ENCODE measurements at places on chromosomes 12 and 14.

DNA sequence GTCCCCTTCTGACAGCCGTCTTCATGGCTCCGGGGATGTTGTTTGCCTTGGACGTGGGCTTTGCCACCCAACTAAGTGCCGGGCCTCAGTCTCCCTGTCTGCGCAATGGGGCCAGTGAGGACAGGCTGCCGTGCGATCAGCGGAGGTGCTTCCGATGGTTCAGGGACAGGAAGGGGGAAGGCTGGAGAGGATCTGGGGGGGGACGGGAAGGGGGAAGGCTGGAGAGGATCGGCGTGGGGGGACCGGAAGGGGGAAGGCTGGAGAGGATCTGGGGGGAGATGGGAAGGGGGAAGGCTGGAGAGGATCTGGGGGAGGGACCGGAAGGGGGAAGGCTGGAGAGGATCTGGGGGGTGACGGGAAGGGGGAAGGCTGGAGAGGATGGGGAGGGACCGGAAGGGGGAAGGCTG lies 3.4 kb downstream of the MMP17 start:
- peak; percentile 55 for DNase-seq

GRCh38 chr14:61645247-61645646 lies 50.1 kb upstream of the HIF1A start:
- no peak for DNase-seq

DNA sequence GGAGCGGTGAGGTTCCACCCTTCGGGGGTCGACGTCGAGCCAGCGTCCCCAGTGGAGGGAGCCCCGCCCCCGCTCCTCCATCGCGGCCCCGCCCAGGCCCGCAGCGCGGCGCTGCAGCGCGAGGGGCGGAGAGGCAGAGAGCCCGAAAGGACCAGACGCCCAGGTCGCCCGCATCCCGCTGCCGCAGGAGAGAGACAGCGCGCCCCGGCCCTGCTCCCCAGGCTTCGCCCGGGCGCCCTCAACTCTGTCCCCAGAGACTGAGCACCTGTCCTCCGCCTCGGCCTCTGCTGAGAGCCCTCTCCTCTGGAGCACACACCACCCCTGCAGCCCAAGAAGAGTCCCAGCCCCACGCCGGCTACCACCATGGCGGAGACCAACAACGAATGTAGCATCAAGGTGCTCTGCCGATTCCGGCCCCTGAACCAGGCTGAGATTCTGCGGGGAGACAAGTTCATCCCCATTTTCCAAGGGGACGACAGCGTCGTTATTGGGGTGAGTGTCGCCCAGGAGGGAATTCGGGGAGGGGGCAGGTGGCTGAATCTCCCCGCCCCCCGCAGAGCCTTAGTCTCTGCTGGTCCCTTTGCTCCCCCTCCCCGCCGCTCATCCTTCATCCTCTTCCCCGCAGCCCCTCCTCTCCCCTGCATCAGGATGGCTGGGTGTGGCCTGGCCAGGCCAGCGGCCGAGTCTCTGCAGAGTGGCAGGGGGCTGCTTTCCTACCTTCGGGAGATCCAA lies at the start of gene KIF5A:
KIF5A (plus strand) TSS at position 136 of the 732 bp plus-strand sequence; CDS start at position 364, 228 bp downstream.
- DNase-seq, result peak; percentile 27

DNA sequence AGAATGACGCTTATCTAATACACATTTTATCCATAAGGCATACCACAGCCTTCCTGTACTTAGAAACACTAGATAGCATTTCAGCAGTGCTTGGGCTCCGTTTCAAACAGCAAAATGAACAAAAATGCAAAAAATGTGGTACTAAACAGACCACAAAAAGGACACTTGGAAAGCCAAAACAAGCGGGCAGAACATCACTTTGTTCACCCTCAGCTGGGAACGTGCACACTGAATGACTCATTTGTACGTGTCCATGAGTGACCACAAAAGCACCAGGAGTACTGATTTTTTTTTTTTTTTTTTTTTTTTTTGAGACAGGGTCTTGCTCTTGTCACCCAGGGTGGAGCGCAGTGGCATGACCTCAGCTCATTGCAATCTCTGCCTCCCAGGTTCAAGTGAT lies 8.9 kb upstream of the FOXN3 start:
- no peak for DNase-seq

DNA sequence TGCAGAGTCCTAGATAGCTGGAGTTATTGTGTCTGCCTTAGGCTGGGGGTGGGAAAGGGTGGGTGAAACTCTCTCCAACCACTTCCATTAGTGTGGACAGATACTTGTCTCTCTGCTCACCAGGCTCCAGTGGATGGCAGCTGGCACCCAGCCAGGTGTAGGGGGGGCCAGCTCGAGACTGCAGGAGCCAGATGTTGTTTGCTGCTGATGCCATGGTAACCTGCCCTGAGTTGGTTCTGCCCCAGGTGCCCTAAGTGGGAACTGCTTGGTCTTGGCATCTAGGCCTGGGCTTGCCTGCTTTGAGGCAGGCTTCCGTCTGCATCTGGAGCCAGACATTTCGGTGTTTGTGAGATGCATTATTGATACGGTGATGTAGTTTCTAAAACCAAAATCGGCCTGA lies 82.2 kb downstream of the ADCK1 start:
- DNase-seq, result peak; percentile 31

- no peak for DNase-seq
These were observed 20.5 kb downstream of the RAP1B start for GRCh38 chr12:68631227-68631626.

- DNase-seq, result no peak
These were observed 16.4 kb upstream of the RNASE4 start for GRCh38 chr14:20667957-20668356.

- no peak for DNase-seq
These were observed 33.0 kb downstream of the UBR7 start for GRCh38 chr14:93239869-93240677.

- DNase-seq, result no peak
These were observed 1100.7 kb downstream of the TRHDE start for GRCh38 chr12:73372856-73373255.

DNA sequence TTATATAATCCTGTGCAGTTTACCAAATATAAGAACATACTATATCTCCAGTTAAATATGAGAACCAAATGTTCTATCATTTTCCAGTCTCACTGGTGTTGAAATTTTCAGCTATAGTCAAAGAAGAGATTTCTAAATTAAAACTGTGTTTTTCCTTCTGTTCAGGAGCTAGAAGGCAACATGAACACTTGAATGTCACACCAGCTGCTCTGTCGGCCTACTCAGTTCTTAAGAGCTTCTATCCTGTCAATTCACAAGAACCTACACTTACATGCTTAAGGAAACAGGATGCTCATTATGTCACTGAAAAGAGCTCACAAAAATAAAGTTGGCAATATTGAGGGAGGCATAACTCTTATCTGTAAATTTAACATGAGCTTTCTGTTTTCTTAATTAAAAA lies 43.1 kb downstream of the ATP2B1 start:
- DNase-seq, result no peak

GRCh38 chr12:49470986-49471385 lies 67.8 kb upstream of the KCNH3 start:
- DNase-seq, result no peak

DNA sequence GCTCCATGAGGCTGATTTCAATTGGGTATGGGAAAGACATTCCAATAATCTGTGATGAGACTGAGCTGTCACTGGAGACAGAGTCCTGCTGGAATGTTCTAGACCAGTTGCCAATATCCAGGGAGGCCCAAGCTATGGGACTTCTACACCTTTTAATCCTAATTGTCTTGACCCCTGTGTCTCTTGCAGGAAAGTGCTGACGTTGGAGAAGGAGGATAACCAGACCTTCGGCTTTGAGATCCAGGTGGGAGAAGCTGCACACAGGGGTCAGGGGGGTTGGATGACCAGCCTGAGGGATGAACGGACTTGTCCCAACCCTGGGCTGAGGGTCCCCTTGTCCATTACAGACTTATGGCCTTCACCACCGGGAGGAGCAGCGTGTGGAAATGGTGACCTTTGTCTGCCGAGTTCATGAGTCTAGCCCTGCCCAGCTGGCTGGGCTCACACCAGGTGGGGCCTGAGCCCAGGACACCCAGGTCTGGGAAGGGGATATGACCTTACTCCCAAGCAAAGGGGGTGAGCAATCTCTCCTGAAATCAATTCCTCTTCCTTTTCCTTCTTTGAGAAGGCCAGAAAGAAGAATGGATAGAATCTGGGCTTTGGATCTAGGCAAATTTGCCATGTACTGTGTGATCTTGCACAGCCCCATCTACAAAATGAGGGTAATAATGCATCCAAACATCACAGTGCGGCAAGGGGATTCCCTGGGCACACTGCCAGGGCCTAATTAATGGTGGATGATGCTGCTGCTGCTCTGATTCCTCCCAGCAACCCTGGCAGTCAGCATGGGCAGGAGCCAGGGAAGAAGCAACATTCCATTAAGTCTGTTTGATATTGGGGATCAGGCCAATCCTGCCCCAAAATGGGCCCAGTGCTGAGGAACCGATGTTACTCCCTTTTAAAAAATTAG lies 4.2 kb downstream of the TAMALIN start:
- DNase-seq, result no peak

- DNase-seq, result no peak
These were observed 215.5 kb downstream of the AEBP2 start for GRCh38 chr12:19654650-19655376.

DNA sequence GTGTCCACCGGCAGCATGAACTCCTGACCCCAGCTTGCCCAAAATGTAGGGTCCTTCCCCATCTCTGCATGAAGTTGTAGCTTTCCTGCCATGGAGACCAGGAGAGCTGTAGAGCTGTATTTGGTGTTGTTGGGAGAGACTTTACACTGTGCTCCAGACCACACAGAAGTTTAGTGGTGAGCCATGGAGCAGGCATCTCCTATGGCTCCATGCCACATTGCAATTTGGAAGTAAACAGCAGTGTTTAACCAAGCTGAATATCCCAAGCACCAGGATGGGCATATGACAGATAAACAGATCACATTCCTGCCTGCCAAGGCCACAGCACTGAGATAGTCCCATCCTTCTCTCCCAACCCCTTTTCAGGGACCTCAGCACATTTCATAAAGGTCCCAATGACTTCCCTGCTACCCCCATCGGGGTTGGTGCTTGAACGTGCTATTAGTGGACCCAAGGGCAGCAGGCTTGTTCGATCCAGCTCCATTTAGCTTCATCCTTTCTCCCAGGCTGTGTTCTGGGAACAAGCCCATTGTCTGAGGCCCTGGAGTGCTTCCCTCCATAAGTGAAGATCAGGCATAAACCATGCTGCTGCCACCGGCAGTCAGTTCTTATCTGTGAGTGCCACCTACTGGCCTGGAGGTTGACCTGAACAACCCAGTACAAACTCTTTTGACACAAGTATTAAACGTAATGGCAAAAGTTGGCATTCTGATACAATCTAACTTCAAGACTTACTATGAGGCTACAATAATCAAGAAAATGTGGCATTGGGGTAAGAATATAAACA lies 172.3 kb upstream of the ATXN7L3B start:
- DNase-seq, result no peak

DNA sequence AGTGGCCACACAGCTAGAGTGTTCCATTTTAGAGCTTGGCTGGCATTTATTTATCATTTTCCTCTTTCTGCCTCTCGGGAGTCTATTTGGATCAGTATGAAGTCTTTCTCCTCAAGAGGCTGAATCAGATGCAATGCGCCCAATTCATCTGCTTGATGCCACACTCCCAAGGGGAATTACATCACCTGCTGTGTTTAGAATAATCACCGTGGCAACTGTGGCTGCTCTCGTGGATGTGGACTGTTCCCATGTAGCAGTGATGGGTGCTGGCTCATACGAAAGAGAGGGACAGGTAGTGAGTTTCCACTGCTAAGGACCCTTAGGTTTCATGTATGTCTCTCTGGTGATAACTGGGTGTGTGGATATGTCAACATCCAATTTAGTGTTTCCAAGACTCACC lies 70.7 kb downstream of the SRRM4 start:
- DNase-seq, result no peak

GRCh38 chr14:102504328-102504999 lies 5.1 kb downstream of the ANKRD9 start:
- no peak for DNase-seq

DNA sequence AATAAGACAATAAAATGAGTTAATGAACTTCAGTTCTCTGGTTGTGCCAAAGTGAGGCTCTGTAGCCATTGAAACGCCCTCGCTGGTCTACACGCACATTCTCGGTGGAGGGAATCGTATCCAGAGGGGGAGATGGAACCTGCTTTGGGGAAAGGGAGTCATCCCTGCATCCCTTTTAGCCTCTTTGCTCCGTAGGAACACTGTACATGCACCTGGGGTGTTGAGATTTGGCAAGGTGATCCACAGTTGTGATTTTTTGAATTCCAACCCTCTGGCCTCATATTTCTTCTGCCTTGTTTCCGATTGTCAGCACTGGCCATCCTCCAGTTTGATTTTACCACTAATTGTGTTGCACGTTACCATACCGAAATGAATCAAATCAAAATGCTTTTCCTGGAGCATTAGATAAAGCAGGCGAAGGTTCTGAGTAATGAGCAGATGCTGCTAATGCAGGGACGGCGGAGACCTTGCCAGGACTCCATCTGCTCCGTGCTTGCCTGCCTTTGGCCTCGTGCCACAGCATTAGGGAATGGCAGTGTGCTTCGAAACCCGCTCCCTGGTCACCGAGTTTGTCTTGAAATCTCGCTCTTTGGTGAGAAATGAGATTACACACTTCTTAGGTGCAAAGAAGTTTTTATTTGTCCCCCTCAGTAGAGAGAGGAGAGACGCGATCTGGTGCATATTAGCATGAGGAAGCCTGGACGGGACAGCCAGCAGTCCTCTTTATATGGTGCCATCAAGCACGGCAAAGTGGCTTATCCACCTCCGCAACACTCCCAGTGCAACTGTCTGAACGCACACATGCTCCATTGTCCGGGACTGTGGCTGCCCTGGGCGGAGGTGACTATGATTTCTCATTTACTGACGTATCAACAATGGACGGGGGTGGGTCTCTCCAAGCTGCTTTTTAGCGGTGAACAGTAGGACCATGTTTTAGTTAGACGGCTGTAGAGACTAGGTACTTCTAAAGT lies 59.1 kb downstream of the FBXW8 start:
- no peak for DNase-seq

DNA sequence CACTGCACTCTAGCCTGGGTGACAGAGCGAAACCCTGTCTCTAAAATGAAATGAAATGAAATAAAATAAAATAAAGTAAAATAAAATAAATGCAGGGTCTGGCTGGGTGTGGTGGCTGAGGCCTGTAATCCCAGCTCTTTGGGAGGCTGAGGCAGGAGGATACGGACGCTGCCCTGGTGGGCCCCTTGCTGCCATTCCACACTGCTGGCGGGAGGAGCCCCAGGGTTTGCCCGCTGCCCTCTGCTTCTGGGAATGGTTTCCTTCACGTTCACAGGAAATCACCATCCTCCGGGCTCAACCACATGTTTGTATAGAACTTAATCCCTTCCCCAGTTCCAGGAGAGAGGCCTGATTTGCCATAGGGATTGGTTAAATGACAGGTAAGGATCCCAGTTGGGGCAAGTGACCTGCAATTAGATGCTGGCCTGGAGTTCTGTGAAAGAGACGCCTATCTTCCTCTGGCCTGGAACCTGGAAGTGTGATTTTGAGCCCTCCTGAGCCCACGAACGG lies 29.3 kb downstream of the CALM1 start:
- no peak for DNase-seq

DNA sequence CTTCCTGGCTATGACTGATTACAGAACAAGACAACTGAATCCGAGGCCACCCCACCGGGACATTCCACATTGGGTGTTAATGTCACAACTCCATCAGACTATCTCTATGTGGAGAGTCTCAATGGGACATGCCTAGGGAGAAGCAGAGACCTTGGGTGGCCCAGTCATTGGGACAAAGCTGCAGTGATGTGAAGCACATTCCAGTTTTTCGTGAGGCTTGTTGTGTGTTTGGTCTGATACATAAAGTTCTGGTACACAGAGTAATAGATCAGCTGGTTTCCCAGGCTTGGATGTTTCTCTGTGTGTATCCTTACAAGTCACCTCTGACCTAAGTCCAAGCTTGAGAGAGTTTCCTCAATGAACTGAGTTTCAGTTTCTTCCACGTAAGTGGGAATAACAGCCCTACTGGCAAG lies 42.3 kb downstream of the CPM start:
- DNase-seq, result no peak

Data from hypothalamus (tissue), 51 donors.